ENCODE measurements at places on chromosomes 7 and 10.
A peak's percentile ranks its signal among the peaks of the same experiment; 100 is the strongest.

GRCh38 chr7:140668641-140669040 is 4.1 kb upstream of the ADCK2 start:
- DNase-seq, result no peak

GRCh38 chr10:69853064-69853463 is 51.4 kb downstream of the COL13A1 start:
- DNase-seq, result no peak

GRCh38 chr7:46349490-46349889 is 428.4 kb upstream of the IGFBP3 start:
- DNase-seq, result no peak

GRCh38 chr7:158527038-158527437 is 60.6 kb downstream of the PTPRN2 start:
- no peak for DNase-seq

GRCh38 chr7:31958226-31958625 is 112.0 kb downstream of the PDE1C start:
- no peak for DNase-seq

- DNase-seq, result no peak
Measured at GRCh38 chr10:114206902-114207301, 27.7 kb downstream of the TDRD1 start.

DNA sequence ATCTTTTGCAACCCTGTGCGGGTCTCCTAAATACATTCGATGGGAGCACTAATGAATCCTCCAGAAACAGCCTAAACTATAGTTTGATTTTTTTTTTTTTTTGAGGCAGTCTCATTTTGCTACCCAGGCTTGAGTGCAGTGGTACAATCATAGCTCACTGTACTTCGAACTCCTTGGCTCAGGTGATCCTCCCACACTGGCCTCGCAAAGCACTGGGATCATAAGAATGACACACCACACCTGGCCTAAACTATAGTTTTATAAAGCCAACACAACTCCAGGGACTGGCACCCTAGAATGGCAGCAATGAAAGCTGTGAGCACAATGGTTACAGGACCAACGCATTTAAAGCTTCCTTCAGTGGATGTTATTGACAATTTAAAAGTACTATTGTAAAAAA is 14.5 kb upstream of the JMJD1C start:
- no peak for DNase-seq

- DNase-seq, result no peak
Measured at GRCh38 chr7:80145780-80146422, 11.3 kb downstream of the GNAI1 start.

- DNase-seq, result no peak
Measured at GRCh38 chr7:132544025-132544424, 32.2 kb downstream of the PLXNA4 start.

- no peak for DNase-seq
Measured at GRCh38 chr10:27949528-27950241, 49.2 kb downstream of the ODAD2 start.

GRCh38 chr10:72223743-72224101 is 7.6 kb upstream of the ASCC1 start:
- DNase-seq, result peak; percentile 16

DNA sequence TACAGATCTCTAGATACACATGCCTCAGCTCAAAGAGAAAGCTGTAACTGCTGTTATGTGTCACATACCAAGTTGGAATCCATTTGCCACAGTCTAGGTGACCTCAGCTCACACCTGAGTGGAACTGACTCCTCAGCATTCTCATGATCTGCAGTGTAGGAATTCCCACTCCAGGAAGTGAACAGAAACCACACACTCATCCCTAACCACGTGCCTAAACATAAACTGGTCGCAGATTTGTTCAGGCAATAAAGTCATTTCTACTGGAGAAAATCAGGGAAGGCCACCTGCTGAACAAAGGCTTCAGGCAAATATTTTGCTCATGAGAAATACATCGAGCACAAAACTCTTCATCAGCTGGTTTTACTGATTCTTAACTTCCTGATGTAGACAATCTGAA is 23.0 kb upstream of the ZMYND11 start:
- no peak for DNase-seq

- DNase-seq, result no peak
Measured at GRCh38 chr10:12921163-12921562, 80.3 kb downstream of the CCDC3 start.

DNA sequence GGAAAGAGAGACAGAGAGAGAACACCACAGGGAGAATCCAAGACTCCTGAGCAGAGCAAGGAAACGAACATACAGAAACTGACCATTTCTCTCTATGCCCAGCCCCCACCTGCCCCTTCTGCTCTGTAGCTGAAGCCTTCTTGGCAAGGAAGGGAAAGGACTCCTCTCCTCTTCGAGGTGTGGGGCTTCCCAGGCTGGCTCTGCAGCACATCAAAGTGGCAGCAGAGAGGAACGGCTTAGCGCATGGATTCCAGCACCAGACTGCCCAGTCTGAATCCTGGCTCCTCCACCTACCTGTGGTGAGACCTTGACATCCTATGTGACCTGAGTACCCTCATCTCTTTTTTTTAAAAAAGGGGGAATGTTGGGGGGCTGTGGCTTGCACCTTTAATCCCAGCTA is 69.4 kb downstream of the SH3PXD2A start:
- no peak for DNase-seq

GRCh38 chr10:15262036-15262713 is 93.7 kb upstream of the NMT2 start:
- no peak for DNase-seq

DNA sequence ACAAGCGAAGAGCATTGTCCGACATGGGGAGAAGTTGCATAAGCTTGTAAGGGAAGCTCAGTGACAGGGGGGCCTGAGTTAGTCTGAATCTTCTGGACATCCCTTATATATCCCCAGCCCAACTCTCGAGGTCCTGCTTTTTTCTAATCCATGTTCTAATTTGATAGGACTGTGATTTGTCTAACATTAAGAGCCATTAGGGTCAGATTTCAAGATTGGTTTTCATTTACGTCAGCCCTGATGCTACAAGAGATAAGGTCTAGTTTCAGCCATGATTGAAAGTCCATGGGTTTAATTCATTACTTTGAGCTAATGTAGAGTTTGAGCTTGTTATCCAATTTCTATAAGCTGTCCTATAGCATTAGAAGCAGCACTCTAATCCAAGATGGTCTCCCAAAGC is 20.3 kb downstream of the TLX1 start:
- peak; percentile 49 for DNase-seq

- no peak for DNase-seq
Measured at GRCh38 chr7:30760514-30761213, 8.7 kb downstream of the INMT start.

DNA sequence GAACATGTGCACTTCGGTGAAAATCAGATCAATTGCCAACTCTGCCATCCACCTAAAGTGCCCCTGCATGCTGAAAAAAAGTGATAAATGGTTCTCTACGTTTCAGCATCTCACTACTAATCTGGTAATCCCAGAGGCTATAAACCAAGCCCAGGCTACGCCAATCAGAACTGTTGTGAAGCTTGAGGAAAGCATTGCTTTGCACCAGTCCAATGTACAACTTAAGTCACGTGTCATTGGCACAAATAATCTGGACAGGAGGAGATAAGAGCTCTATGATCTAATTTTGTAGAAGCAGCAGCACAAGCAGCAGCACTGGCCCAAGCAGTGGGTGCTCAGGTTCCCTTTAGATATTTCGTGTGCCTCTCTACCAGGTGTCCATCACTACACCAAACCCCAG is 4.4 kb upstream of the EGR2 start:
- no peak for DNase-seq

- no peak for DNase-seq
Measured at GRCh38 chr7:32901629-32902028, 10.1 kb upstream of the KBTBD2 start.

Data from NCI-H82 (cell line).